Cortex of kidney (tissue), 1 donor: ENCODE measurements at places on chromosomes 3 and 15.

DNA sequence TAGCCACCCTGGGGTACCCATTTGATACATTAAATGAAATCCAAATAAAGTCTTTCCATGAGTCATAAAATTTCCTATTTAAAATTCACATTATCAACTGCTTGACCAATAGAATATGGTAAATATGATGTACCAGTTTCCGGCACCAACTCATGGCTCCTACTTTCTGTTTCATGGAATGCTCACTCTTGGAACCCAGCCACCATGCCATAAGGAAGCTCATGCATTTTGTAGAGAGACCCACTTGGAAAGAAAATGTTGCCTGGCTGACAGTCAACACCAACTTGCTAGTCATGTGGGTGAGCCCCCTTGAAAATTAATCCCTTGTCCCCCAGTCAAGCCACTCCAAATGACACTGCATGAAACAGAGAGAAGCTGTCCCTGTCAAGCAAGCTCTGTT lies 57.2 kb downstream of the WWTR1 start:
- DNase-seq = no peak

GRCh38 chr3:6781092-6781491 lies 79.8 kb upstream of the GRM7 start:
- no peak for DNase-seq

DNA sequence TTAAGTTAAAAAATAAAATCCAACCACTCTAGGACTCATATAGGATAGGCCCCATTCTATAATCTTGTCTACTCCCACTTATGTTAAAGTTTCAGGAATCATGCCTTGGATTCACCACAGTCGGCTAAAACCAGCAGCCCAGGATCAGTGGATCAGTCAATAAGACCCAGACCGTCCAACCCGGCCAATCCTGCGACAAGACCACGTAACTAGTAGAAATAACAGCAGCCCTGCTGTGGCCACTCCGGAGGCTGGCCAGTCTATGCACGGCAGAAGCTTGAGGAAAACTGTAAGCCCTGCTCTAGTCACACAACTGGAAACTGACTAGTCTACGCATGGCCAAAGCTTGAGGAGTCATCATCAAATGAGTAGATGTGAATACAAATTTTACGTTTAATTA lies 12.8 kb upstream of the SLC9C1 start:
- DNase-seq = no peak

DNA sequence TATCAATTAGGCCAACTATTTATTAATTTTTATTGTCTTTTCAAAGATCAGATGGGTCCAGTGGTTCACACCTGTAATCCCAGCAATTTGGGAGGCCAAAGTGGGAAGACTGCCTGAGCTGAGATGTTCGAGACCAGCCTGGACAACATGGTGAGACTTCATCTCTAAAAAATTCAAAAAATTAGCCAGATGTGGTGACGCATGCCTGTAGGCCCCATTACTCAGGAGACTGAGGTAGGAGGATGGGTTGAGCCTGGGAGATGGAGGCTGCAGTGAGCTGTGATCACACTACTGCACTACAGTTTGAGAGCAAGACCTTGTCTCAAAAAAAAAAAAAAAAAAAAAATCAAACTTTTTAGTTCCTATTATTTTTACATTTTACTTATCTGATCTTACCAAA lies 8.2 kb downstream of the AP3S2 start:
- no peak for DNase-seq

DNA sequence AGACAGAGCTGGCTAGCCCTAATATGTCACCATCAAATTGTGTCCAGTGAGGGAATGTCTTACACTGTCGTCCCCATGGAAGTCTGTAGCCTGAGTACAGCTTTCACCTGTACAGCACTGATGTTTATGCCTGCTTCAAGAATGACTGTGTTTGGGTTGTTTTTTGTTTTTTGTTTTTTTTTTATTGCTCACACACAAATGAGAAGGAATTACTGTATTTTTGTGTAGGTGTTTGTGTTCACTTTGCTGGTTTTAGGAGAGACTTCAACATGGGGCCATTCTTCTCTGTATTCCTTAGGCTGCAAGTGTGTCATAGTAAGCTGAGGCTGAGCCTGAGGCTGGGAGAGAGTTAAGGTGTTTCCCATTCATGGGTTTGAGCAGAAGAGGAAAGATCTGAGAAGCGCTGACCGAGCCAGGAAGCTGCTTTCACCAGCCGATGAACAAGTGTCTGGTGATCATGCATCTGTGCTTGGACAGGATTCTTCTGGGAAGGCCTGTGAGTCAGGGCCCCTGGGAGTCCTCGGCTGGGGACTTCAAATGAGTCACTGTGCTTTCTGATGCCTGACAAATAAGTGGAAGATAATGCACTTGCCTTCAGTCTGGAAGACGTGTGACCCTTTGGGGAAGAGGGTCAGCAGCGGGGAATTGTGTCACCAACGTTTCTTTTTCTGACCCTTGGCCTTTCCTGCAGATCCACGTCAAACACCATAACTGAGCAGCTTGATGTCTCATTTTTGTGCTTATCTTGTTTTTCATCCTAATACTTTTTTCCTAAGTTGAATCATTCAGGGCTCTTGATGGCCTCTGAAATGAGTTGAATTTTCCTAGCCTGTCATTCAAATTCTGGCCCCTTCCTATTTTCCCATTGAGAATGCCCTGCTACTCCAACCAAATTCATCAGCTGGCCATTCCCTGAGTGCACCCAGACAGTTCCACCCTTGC lies 36.7 kb upstream of the ZBTB38 start:
- DNase-seq = no peak

- DNase-seq = no peak
Observed at GRCh38 chr3:107990433-107990832, 100.4 kb downstream of the CD47 start.
